Fibroblast of the aortic adventitia (primary cell): ENCODE measurements at places on chromosomes 12 and 14.

DNA sequence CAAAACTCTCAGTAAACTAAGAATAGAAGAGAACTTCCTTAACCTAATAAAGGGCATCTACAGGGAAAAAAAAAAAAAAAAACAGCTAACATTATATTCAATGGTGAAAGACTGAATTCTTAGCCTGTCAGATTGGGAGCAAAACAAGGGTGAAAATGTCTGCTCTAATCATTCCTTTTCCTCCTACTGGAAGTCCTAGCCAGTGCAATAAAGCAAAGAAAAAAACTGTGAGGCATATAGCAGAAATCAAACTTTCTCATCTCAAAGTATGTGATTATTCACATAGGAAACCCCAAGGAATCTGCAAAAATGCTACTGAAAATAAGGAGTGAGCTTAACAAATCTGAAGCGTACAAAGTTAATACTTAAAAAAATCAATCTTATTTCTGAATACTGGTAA lies 170.7 kb downstream of the NUAK1 start:
- DNase-seq = no peak

DNA sequence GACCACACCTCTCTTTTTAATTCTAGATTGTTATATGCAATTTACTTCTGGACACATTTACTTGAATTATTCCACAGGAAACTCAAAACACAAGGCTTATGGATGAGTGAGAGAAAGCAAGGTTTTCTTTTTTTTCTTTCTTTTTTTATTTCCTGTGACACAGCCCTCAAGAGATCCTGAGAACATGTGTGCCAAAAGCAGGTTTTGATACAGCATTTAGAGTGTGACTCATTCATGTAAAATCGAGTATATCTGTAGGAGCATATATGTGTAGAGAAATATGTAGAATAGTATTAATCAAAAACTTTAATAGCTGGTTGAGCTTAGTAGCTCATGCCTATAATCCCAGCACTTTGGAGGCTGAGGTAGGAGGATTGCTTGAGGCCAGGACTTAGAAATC lies 4.4 kb upstream of the MAX start:
- DNase-seq = peak; percentile 23

GRCh38 chr12:117030187-117030900 lies 68.9 kb downstream of the TESC start:
- DNase-seq = no peak

DNA sequence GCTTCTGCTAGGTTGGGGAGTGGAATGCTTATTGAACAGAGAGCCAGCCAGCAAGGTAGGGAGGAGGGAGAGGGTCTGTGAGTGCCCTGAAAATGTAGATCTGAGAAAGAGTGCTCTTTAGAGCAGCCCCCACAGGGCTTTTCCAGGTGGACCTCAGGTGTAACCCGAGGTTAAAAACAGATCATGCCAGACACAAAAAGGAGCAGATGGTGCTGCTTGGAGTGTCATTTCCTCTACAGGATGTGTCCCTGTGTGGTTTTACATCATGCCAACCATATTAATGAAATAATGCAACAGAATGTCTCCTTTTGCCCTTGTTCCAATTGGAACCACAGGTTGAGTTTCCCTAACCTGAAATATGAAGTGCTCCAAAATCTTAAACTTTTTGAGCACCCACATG lies 6.4 kb downstream of the SUSD6 start:
- DNase-seq = no peak

DNA sequence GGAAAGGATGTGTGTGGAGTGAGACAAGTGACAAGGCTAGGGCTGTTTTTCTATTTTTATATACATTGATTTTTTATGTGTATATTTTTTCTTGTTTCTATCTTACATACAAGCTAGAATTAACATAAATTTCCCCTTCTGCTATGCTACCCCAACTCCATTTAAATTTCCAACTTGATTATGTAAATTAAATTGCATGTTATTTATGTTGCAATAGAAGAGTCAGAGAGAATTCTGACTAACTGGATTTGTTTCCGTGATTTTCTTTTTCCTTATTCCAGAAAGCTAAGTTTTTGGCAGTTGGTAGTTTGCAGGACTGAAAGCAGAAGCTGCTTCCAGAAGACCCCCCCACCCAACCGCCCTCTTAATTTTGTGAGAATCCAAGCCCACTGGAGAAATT lies 8.9 kb upstream of the YBX3 start:
- DNase-seq = no peak

GRCh38 chr12:112973011-112973735 lies 5.1 kb upstream of the OAS2 start:
- peak; percentile 45 for DNase-seq

DNA sequence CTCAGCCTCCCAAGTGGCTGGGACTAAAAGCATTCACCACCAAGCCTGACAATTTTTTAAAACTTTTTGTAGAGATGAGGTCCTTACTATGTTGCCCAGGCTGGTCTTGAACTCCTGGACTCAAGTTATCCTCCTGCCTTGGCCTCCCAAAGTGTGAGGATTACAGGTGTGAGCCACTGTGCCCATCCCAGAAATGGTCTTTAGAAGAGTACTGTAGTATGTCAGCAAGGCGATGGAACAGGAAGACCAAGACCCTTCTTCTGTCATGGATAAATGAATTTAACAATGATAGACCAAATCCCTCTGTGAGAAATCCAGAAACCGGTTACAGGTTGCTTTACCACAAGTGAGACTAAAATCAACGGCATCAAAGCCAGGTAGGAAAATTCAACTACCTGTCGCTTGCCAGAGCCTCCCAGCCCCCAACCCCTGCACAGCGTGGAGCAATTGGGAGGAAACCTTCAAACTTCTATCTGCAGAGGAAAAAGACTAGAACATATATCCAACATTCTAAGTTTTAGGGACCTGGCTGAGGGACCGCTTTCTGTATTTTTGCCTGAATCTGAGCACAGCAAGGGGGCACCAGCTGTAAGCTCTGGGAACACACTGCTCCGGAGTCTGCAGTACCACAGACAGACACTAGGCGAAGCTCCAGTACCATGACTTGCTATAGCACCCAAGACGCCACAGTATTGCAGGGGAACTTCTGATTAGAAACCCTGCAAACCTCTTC lies 51.3 kb downstream of the CPSF6 start:
- peak; percentile 79 for DNase-seq

GRCh38 chr12:18192119-18192518 lies 69.2 kb upstream of the PIK3C2G start:
- no peak for DNase-seq

DNA sequence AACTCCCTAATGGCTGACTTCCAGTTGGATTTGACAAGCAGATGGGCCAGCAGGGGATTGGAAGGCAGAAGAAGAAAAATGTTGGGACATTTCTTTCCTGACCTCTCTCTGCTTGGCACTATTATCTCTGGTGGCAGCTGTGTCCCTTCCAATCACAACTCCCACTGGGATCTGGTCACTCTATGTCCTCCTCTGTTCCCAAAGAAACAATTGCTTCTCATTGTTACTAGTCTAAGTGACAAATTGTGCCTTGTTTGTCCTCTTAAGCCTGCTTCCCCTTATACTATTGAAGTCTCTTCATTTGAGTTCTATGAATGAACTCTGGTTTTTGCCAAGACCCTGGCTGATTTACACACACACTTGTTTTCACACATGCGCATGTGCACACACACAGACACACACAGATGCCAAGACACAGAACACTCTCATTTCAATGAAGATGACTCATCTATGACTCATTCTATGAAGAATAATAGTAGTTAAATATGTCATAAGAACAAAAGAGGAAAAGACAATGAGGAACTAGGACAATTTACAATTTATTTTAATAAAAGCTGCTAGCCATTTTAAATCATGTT lies 83.0 kb upstream of the FAR2 start:
- peak; percentile 70 for DNase-seq

- DNase-seq = peak; percentile 63
These were observed 8.7 kb downstream of the LRP1-AS start for GRCh38 chr12:57138526-57139272.

- DNase-seq = peak; percentile 77
These were observed 105.8 kb downstream of the BMP4 start for GRCh38 chr14:53850714-53851296.

DNA sequence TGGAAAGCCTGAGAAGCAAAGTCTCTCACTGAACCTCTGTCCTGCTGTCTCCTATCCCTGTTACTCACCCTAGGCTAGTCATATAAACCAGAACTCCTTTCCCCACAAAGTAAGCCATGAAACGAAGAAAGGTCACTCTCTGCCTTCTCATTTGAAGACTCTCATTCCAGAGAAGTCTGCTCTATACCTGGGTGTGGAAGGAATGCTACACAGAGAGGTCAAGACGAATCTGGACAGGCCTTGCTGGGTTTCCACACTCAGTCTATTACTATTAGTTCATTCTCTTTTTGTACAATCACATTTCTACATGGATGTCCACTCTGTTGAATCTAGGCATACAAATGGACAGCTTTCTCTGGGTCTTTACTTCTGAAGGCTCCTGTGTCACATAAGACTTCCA lies 2.4 kb upstream of the AEBP2 start:
- no peak for DNase-seq

DNA sequence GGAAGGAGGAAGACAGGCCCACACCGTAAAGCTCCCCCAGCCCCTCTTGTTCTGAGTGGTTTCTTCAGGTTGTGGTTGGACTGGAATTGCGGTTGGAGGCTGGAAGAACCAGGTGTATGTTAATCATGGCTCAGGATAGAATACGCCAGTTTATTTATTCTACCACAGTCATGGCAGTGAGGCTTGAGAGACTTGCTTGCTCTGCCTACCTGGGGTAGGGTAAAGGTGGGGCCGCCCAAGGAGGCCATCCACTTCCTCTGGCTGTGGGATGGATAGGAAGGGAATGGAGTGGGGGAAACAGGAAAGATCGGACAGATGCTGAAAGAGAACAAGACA lies 8.1 kb downstream of the SHMT2 start:
- no peak for DNase-seq

- peak; percentile 58 for DNase-seq
These were observed 17.3 kb downstream of the TPH2 start for GRCh38 chr12:71955970-71956369.

DNA sequence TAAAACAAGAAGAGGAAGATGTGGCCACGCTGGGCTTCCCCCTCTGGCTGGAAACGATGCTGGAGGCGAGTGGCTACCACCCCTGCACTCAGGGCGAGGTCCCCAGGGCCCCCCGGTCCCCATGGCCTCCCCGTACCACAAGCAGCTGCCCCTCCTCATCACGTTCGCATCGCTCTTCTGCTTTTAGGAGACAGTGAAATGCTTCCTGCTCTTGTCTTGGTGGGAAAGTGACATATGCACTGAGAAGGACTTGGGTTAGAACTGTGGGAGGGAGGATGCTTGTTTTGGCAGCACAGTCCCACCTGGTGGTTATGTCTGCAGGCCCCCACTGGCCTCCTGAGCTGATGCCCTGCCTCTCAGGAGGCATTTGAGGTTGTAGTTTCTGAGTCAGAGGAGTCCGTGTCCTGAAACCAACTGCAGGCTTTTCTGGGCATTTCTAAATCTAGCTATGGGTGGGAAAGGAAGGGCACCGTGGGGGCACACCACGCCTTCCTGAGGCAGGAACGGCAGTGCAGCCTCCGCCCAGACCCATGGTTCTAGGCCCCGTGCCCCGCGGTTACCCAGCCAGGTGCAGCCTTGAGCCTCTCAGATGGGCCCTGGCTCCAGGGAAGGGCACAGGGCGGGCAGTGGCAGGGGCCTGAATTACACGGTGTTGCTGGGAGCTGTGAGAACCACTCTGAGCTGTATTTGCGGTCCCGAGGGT lies 139.3 kb downstream of the ADGRD1 start:
- DNase-seq = no peak

GRCh38 chr14:20458031-20458789 lies 3.0 kb downstream of the PIP4P1 start:
- DNase-seq = no peak

GRCh38 chr14:99287269-99287942 lies 15.4 kb upstream of the BCL11B start:
- DNase-seq = no peak

GRCh38 chr14:76876076-76876475 lies 49.9 kb downstream of the LRRC74A start:
- DNase-seq = peak; percentile 79

- DNase-seq = peak; percentile 90
These were observed 35.1 kb downstream of the TMBIM6 start for GRCh38 chr12:49776413-49776812.

DNA sequence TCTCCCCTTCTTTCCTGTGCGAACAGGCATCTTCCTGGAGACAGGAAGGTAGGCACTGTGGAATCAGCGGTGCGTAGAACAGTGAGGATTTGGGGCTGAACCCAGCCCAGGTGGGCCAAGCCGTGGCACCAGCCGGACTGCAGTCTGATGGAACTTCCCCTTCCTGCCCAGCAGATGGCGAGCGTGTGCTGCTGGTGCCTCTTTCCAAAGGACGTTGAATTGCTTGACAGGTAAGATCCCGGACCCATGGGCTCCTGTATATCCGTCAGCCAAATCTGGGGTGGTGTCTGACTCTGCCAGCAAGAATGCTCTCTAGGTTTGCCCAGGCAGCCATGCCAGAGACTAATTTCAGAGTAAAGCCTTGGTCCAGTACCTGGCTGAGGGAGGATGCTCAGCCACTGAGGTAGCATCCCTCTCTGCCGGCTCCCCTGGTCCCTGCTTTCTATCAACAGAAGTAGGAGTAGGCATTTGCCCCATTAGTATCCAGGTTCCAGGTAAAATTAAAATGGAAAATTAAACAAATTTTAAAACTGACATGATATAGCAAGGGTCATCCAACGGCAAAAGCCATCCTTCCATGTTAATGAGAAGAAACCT lies 21.1 kb upstream of the KCNA5 start:
- DNase-seq = peak; percentile 43

DNA sequence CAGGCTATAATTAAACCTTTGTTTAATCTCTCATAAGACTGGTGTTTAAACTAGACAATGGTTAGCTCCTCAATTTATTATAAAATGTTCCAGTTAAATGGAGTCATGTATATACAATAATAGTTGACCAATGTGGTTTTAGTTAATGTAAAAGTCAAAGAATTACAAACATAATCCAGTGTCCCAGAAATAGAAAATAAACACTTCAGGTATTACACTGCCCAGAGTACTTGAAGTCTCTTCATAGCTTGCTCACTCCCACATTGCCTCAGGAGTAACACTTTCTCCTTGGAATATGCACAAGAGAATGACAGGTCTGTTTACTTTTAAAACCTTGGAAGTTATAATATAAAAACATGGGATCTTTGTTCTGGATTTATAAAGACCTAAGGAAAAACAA lies 60.5 kb downstream of the SLC38A1 start:
- DNase-seq = no peak

DNA sequence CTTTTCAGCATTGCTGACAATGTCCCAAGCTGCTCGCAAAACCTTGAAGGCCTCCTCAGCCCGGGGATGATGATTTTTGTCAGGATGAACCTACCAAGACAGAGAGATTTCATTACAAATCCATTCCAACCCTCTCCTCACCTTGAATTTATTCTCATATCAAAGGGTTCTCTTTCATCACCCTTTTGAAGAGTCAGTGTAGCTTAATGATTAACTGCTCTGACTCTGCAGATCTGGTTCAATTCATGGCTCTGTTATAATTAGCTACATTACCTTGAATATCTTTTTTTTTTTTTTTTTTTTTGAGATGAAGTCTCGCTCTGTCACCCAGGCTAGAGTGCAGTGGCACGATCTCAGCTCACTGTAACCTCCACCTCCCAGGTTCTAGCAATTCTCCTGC lies 5.6 kb downstream of the ORMDL2 start:
- no peak for DNase-seq

GRCh38 chr12:58026897-58027891 lies 85.8 kb downstream of the ATP23 start:
- peak; percentile 39 for DNase-seq
